ENCODE measurements at places on chromosomes 12 and 14.

DNA sequence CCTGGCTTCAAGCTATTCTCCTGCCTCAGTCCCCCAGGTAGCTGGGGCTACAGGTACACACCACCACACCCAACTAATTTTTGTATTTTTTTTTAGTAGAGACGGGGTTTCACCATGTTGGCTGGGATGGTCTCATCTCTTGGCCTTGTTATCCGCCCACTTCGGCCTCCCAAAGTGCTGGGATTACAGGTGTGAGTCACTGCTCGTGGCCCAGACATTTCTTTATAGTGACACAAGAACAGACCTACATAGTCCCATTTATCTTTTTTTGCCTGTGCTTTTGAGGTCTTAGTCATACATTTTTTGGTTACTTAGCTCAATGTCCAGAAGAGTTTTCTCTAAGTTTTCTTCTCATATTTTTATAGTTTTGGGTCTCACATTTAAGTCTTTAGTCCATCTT, 247.4 kb downstream of the SYT10 start:
- DNase-seq = no peak

DNA sequence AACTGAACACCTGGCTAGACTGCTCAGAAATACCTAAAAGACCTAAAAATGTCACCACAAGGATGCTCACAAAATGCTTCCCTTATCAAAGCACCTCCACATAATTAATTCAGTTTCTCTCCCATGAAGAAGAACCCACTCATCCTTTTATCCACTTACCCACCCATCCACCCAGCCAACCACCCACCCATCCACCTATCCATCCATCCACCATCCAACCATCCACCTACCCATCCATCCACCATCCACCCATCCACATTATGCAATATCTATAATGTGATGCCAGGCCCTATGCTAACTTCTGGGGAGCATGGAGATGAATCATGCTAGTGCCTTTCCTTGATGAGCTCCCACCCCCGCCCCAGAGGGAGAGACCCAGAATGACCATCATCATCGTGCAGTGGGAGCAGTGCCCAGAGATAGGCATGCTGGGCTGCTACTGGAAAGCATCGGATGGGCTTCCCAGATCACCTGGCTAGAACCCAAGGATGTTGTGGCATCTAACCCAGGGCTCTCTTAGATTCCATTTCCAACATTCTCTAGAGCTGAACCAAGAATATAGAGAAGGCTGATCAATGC, 166.6 kb downstream of the TTC7B start:
- no peak for DNase-seq

DNA sequence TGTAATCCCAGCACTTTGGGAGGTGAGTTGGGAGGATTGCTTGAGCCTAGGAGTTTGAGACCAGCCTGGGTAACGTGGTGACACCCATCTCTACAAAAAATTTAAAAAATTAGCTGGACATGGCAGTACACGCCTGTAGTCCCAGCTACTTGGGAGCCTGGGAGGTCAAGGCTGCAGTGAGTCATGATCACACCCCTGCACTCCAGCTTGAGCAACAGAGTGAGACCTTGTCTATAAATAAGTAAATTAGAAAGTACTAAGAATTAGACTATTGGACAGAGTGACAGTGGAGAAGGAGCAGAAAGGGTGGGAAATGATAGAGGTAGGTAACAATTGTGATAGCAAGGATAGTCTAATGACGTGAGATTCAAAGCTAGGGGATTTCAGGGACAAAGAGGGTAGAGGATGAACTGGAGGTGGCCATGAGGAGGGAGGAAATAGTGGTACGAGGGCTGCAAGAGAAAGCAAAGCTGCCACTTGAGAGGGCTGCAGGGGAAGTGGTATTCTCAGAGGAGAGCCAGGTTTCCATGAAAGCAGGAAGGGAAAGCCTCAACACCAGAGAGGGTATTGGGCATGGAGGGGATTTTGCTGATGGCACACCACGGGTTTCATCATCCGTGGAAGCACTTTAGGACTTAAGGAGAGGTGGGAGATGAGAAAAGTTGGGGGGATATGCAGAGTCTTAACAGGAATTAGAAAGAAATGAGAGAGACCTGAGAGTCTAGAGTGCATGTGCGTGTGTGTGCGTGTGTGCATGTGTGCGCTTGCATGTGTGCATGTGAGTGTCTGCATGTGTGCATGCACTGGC, 85.6 kb downstream of the SYNE2 start:
- DNase-seq = no peak

- DNase-seq = no peak
Measured at GRCh38 chr14:51783765-51784164, 76.6 kb upstream of the GNG2 start.

DNA sequence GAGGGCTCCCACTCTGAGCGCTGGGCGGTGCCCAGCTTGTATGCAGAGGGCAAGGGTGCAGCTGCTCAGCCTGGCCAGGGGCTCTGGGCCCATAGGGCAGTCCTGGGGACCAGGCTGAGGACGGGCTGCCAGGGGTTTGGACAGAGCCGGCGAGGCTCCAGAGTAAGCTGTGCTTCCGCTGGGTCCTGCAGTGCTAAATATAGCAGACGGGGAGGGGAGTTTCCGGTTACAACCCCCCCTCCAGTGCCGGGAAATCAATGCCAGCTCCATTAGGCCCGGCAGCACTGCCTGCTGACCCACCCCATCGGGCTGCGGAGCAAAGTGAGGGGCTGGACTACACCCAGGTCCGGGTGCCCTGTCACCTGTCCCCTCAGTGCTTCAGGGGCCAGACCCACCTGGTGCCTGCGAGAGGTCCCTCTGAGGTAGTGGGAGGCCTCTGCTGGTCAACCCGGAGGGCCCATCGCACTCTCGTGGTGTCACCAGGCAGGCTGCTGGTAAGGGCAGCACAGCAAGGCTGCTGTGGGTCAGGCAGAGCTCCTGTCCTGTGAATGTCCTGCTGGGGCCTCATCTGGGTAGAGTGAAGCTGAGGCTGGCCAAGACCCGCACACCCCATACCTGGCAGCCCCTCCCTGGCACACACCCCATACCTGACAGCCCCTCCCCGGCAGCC, 2.6 kb upstream of the JAG2 start:
- DNase-seq = no peak

- DNase-seq = no peak
Measured at GRCh38 chr12:106865683-106866082, 90.0 kb upstream of the TMEM263 start.

GRCh38 chr14:76937181-76938091, 91.1 kb downstream of the IRF2BPL start:
- DNase-seq = no peak

DNA sequence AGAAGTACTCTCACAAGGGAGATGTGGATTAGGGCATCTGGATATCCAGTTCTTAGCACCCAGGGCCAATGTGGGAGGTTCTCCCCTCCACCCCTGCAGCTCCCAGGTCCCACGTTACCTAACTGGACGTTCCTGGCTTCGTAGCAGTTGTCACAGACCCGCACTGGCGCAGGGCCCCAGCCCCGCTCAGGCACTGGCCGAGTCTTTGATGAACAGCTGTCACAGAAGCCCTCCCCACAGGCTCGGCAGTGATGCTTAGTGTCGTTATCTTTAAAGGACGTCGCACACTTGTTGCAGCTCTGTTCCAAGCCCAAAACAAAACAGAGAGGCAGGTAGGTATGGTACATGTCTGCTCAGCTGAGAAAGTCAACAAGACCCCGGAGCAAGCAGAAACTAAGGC, 48.4 kb downstream of the DCAF4 start:
- DNase-seq = no peak

GRCh38 chr14:30521899-30522736, 36.8 kb upstream of the G2E3 start:
- DNase-seq = no peak

GRCh38 chr12:56425193-56425592, 24.0 kb downstream of the TIMELESS start:
- no peak for DNase-seq

DNA sequence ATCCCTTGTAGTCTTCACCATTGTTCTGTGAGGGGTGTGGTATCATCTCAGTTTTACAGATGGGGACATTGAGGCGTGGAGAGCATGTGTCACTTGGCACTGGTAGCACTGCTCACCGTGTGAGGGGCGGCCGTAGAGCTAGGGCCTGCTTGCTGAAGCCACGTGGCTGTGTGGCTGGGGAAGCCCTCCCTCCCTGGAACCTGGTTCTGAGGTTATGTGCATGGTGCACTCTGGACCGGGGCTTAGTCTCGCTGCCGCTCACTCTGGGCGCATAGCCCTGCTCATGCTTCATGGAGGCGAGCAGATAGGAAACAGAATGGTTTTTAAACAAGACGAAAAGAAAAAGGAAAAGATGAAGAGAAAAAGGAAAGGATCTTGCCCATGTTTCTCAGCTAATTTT, 46.1 kb downstream of the CACNA1C start:
- DNase-seq = no peak

- no peak for DNase-seq
Measured at GRCh38 chr12:15192720-15193119, 28.5 kb downstream of the RERG start.

DNA sequence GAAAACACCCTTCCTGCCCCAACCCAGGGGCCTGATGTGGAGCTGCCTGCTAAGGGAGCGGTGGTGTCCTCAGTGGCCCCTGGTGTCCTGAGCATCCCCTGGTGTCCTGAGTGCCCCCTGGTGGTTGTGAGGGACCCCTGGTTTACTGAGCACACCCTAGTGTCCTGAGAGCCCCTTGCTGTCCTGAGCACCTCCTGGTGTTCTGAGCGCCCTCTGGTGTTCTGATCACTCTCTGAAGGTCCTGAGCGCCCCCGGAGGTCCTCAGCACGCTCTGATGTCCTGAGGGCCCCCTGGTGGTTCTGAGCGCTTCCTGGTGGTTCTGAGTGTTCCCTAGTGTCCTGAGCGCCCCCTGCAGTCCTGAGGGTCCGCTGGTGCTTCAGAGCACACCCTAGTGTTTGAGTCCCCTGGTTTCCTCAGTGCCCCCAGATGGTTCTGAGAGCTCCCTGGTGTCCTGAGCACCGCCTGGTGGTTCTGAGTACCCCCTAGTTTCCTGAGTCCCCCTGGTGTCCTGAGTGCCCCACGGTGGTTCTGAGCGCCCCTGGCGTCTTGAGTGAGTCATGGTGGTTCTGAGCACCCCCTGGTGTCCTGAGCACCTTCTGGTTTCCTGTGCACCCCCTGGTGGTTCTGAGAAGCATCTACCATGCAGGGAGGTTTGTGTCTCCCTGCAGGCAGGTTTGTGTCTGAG, 1004.2 kb downstream of the TMEM121 start:
- no peak for DNase-seq
